Stimulated activated CD4-positive, alpha-beta T cell treated with anti-CD3 and anti-CD28 coated beads, Interleukin-4, amount 100 ng/mL, for 24 hours (primary cell): ENCODE measurements at places on chromosomes 5 and 9.
A peak's percentile ranks its signal among the peaks of the same experiment; 100 is the strongest.

- no peak for DNase-seq
These were observed 323.6 kb downstream of the SEMA5A start for GRCh38 chr5:9222054-9222976.

- DNase-seq, result no peak
These were observed 542.1 kb upstream of the ARRDC3 start for GRCh38 chr5:91925249-91925648.

GRCh38 chr5:132750471-132751230, 3.4 kb downstream of the CCNI2 start:
- no peak for DNase-seq

- no peak for DNase-seq
These were observed 19.8 kb downstream of the COL27A1 start for GRCh38 chr9:114174876-114175771.

- no peak for DNase-seq
These were observed 312.8 kb downstream of the NDUFS4 start for GRCh38 chr5:53873235-53873634.

DNA sequence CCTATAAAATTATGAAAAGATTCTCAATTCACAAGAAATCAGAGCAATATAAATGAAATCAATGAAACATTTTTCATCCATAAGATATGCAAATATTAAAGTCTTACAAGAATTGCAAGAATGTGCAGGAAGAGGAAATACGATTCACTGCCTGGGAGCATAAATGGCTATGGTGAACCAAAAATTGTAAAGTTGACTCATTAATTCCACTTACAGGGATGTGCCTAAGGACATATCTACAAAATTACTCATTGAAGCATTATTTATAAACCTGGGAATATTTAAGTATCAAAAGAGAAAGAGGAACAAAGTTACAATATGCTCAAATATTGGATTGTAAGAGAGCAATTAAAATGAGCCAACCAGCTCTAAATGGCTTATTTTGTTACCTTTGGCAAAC, 6.9 kb upstream of the NIPSNAP3A start:
- no peak for DNase-seq

- DNase-seq, result peak; percentile 82
These were observed 722 bp downstream of the SLC22A4 start for GRCh38 chr5:132294728-132295504.

- no peak for DNase-seq
These were observed 14.3 kb upstream of the KLF9 start for GRCh38 chr9:70428781-70429180.
